ENCODE measurements at places on chromosomes 3 and 15. TPM values are rescaled to one million over a fixed set of nuclear protein-coding genes. Genes with fewer than 3 reads are reported as not detected.

The BMF gene
- 0.35 TPM for total RNA-seq

The GHSR gene
- not detected for total RNA-seq

The CPA3 gene
- total RNA-seq, result 0.29 TPM

The FETUB gene
- not detected for total RNA-seq

The CACNA2D2 gene
- not detected for total RNA-seq

The MEGF11 gene
- total RNA-seq, result not detected

The KATNBL1 gene
- total RNA-seq, result 28.0 TPM

The ERC2 gene
- total RNA-seq, result not detected

The HOMER2 gene
- total RNA-seq, result not detected

The CYP19A1 gene
- not detected for total RNA-seq

The UQCC5 gene
- total RNA-seq, result 3.5 TPM

The IGSF11 gene
- under 0.01 TPM for total RNA-seq

The BTD gene
- 28.0 TPM for total RNA-seq

The TRH gene
- total RNA-seq, result 0.18 TPM

The RASSF1 gene
- total RNA-seq, result 37.2 TPM

The NUP210 gene
- not detected for total RNA-seq

The CCDC54 gene
- total RNA-seq, result not detected

The C3orf70 gene
- total RNA-seq, result 0.29 TPM

The SNX22 gene
- 0.18 TPM for total RNA-seq

The MEIS2 gene
- total RNA-seq, result 65.4 TPM

The SPTBN5 gene
- 0.18 TPM for total RNA-seq

The GOLGA8M gene
- not detected for total RNA-seq

The NEK4 gene
- total RNA-seq, result 11.8 TPM

The TJP1 gene
- total RNA-seq, result 78.3 TPM

The ZNF860 gene
- 0.53 TPM for total RNA-seq

The CLSTN2 gene
- total RNA-seq, result not detected

The CKMT1A gene
- total RNA-seq, result not detected

The SLC7A14 gene
- total RNA-seq, result 0.29 TPM

The ECE2 gene
- total RNA-seq, result not detected

The MORC1 gene
- total RNA-seq, result not detected

The FBLN2 gene
- total RNA-seq, result 16.1 TPM

All from myometrial cell (primary cell).